Left renal pelvis (tissue), 4 donors: ENCODE measurements at places on chromosomes 2 and 18. TPM values are rescaled to one million over a fixed set of nuclear protein-coding genes. Genes with fewer than 3 reads are reported as not detected.

Gene CNPPD1
- 39.5 TPM for polyA plus RNA-seq

Gene HOXD4
- polyA plus RNA-seq: 32.9 TPM

Gene CIB4
- polyA plus RNA-seq: 0.50 TPM

Gene EPB41L3
- polyA plus RNA-seq: 57.8 TPM

Gene TCF7L1
- polyA plus RNA-seq: 61.0 TPM

Gene MC4R
- polyA plus RNA-seq: 0.44 TPM

Gene NCKAP1
- polyA plus RNA-seq: 102 TPM

Gene KHK
- 26.2 TPM for polyA plus RNA-seq

Gene TMEM247
- not detected for polyA plus RNA-seq

Gene PDE11A
- polyA plus RNA-seq: 4.8 TPM
